ENCODE measurements at places on chromosomes 6 and 20. TPM values are rescaled to one million over a fixed set of nuclear protein-coding genes. Genes with fewer than 3 reads are reported as not detected.

Gene SEMG1
- total RNA-seq = not detected

Gene RHAG
- not detected for total RNA-seq

Gene OLIG3
- total RNA-seq = 0.61 TPM

Gene RNF182
- total RNA-seq = not detected

Gene TRIM15
- total RNA-seq = not detected

GRCh38 chr6:128124713-128125112 lies 223.9 kb upstream of the THEMIS start:
- peak; percentile 38 for DNase-seq
- H3K4me3 ChIP-seq = no peak overlapping the region
- H3K27ac ChIP-seq = no peak overlapping the region
- no peaks in the 10 kb centered on the region for H3K36me3 ChIP-seq
- no peaks in the 10 kb centered on the region for H3K27me3 ChIP-seq

GRCh38 chr20:35171753-35172433 lies at the start of gene PROCR:
Gene PROCR, plus strand, starts transcription at chr20:35172072. Its CDS starts 83 bp downstream, at chr20:35172155.
- peak; percentile 27 for DNase-seq
- H3K36me3 ChIP-seq = no peaks in the 10 kb centered on the region
- no peaks in the 10 kb centered on the region for H3K27me3 ChIP-seq
- peak within 1 kb of the TSS; percentile 74 for H3K27ac ChIP-seq

DNA sequence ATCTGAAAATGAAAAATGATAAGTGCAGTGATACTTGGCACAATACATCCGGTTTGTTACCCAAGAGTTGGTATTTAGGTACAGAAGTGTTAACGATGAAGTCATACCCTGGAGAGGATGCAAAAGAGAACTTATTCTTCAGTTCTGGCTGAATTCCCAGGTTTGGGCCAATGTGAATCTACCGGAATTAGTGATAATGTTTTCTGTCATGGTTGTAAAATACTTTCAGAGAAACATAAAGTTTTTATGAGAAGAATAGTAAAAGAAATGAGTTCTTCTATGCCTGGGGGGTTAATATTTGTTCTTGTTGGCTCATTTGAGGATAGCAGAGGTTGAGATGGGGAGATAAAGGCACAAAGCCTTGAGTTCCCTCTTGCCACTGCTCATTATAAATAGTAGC lies 509.9 kb upstream of the POU3F2 start:
- H3K27me3 ChIP-seq = no peaks in the 10 kb centered on the region
- no peak overlapping the region for H3K27ac ChIP-seq
- H3K4me3 ChIP-seq = no peak overlapping the region
- DNase-seq = no peak
- no peaks in the 10 kb centered on the region for H3K4me1 ChIP-seq
- no peaks in the 10 kb centered on the region for H3K36me3 ChIP-seq

DNA sequence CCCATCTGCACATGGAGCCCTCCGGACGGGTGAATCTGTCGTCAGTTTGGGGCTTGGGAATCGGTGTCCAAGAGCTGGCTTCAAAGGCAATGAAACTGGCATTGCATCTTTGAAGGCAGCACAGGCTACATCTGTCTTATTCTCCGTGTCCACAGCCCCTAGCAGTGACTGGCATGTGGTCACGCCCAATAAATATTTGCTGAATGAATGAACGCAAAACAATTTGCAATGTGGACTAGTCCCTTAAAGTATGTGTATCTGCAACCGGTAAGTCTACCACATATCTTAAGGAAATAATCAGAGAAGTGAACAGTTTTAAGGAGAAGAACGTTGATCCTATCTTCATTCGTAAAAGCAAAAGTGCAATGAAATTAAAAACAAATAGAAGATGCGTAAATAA lies 8.0 kb upstream of the PMEPA1 start:
- peaks cover 6% of the 10 kb centered on the region for H3K4me1 ChIP-seq
- no peak for DNase-seq
- H3K36me3 ChIP-seq = no peaks in the 10 kb centered on the region
- no peak overlapping the region for H3K27ac ChIP-seq
- no peak overlapping the region for H3K4me3 ChIP-seq
- no peaks in the 10 kb centered on the region for H3K27me3 ChIP-seq
